ENCODE measurements at places on chromosomes 13 and 19.

GRCh38 chr19:28873301-28873700 is 339.6 kb downstream of the UQCRFS1 start:
- DNase-seq, result no peak

DNA sequence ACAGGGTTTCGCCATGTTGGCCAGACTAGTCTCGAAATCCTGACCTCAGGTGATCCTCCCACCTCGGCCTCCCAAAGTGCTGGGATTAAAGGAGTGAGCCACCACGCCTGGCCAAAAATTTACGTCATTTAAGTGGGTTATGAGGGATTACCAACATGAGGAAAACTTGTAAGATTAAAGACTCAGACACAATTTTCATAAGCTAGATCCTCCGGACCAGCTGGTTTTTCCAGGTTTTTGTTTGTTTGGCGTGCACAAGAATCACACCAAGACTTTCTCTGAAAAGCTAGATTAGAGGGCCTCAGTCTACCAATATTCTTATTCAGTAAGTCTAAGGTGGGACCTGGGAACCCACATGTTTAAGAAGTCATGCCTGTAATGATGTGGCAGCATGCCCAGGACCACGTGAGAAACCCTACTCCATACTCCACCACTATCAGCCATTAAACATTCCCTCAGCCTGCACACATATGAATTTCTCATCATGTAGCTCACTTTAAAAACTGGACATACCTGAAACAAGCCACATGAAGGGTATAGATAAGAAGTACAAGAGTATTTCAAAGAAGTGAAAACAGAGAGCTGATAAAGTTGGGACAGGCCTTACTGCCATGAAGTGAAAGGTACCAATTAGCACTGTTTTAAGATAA is 25.7 kb downstream of the DIAPH3 start:
- DNase-seq, result no peak

- no peak for DNase-seq
Measured at GRCh38 chr13:42064966-42065365, 16.5 kb downstream of the DGKH start.

DNA sequence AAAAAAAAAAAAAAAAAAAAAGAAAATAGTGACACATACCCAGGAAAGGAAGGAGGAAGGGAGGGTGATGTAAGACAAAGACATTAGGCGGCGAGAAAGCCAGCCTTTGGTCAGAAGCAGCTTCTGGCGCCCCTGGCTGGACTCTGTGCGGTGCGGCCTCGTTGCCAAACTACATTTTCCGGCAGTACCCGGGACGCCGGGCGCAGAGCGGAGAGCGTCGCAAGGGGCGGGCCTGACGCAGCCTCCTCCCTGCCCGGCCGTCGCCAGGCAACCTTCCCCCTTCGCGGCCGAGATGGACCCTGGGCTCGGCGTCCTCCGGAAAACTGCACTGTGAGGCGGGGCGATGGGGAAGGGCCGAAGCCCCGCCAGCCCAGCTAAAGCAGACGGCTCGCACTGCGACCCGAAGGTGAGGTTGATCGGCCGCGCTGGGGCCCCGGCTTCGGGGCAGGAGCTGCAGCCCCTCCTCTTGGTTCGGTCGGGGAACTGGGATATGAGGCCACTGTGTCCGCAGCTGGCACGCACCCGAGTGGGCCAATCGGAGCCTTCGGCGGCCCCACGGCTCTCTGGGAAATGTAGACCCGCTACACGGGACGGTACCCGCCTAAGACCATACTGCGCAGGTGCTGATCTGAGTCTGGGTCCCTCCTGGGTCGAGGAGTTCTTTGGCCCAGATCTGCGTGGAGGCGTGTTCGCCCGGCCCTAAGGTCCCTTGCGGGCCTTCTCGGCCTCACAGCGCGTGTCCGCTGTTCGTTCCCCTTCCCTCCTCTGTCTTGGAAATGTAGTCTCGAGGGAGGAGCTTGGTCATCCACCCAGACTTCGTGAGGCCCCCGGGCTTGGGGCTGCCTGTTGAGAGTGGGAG is 2.3 kb upstream of the MZF1 start:
- no peak for DNase-seq

- DNase-seq, result no peak
Measured at GRCh38 chr19:7905268-7905667, 1.6 kb downstream of the MAP2K7 start.

GRCh38 chr13:23748109-23748990 is 140.8 kb downstream of the MIPEP start:
- DNase-seq, result no peak

DNA sequence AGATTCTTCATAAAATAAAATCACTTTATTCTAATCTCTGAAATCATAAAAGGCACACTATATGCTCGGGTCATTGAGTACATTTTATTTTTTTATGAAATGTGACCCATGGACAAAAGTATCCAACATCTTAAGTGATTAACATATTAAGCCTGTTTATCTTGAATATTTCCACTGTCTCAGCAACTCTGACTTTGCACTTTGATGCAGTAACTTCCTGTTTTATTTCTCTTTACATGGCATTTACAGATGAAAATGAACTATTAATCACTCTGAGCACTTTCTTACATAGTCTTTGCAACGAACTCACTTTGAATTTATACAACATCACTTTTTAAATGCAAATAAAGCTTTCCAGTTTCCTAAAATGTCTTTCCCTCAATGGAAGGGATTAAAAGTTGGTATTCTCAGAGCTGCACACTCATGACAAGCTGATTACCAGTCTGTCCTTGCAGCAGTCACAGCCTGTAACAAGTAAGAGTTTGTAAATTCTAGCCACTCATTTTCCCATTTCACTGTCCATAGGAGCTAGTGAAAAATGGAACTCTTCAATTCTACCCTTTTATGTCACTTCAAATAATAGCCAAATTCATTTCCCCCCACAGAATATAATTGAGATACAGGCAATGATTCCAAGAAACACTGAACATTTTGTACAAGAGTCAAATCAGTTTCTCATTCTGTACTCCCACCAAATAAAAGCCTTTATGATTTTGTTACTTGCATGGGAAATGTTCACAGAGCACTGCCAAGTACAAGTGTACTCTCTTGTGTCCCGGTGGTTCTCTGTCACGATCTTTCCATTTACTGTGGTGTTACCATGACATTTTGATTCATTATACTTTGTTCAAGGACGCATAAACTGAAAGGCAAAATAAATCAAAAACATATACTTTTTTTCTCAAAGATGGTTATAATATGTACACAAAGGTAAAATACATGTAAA is 1968.9 kb downstream of the PCDH9 start:
- no peak for DNase-seq

DNA sequence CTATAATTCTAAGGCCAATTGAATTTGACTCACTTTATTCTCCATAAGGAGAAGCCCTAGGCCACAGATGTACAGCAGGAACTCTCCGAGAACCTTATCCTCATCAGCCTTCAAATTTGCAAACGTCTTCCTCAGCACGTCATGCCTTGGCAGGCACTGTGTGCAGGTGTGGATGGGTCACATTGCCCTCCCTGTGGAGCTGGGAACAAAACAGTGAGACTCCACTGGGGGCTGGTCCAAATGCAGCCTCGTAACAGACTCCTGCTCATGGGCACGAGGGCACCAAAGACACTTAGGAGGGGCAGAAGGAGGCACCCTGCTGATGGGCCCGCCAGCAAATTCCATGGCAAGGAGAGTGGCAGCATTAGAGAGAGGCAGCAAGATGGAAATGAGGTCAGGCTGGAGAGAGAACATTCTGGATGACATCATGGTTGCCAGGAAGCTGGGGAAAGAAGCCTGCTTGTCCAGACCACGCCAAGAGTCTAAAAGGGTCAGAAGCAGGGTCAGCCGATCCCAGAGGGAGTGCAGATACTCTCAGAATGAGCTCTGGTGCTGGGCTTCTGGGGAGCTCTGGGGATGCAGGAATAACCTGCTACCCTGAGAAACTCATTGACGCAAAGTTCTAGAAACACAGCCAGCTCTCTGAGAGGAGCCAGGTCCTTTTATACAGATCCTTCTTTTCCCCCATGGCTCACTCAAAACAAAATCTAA is 242.2 kb downstream of the B3GLCT start:
- DNase-seq, result no peak

GRCh38 chr19:1146412-1146699 is 27.7 kb downstream of the SBNO2 start:
- no peak for DNase-seq

DNA sequence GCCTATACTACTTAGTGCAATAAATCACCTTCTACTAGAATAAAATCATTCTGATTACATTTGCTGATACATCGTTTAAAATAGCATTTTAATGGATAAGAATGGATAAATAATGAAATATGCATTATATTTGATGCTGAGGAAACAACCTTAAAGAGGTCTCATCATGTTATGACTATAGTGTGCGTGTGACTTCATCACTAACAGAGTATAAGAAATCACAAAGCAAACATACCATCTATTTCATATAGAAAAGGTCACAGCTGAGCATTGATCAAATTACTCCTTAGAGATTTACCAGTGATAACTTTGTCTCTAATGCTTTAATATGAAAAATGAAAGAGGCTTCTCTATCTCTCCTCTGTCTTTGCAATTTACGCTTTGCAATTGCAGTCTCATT is 1620.3 kb upstream of the SLC10A2 start:
- no peak for DNase-seq

- no peak for DNase-seq
Measured at GRCh38 chr13:66365101-66365500, 865.0 kb downstream of the PCDH9 start.

GRCh38 chr13:112714376-112715174 is 24.7 kb downstream of the ATP11A start:
- no peak for DNase-seq

GRCh38 chr19:5336195-5336965 is 4.2 kb downstream of the PTPRS start:
- DNase-seq, result peak; percentile 6

DNA sequence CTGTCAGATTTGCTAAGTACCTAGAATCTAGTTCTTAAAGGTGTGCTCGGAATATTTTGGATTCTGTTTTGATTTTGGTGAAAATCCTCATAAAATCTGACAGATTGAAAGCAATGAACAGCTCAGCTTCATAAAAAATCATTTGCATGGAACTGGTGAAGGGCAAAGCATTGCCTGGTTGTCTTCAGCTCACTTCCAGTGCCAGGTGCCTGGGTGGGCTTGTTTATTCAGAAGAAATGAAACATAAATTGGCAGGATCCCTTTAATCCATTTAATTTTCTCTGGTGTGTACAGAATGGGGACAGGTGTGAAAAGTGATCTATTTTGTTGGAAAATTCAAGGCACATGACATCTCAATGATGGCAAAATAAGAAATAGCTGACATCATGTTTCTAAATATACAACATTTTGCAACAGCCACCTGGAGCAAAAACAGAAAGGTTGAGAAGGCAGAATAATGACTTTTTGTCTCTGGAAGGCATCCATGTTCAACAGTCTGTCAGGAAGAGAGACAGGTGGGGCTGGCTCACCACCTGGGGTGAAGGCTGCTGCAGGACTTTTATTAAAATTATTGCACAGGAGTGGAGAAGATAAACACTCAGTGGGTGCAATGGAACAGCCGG is 52.2 kb downstream of the RFC3 start:
- no peak for DNase-seq

DNA sequence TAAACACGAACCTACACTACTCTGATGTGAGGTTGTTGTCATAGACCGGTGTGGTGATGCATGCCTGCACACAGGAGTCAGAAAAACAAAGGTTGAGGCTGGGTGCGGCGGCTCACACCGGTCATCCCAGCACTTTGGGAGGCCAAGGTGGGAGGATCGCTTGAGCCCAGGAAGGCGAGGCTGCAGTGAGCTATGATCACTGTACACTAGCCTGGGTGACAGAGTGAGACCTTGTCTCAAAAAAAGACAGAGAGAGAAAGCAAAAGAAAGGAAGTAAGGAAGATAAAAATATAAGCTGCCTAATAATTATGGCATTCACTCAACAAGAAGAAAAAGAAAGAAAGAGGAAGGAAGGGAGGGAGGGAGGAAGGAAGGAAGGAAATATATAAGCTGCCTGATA is 9.3 kb downstream of the GP6 start:
- DNase-seq, result no peak

DNA sequence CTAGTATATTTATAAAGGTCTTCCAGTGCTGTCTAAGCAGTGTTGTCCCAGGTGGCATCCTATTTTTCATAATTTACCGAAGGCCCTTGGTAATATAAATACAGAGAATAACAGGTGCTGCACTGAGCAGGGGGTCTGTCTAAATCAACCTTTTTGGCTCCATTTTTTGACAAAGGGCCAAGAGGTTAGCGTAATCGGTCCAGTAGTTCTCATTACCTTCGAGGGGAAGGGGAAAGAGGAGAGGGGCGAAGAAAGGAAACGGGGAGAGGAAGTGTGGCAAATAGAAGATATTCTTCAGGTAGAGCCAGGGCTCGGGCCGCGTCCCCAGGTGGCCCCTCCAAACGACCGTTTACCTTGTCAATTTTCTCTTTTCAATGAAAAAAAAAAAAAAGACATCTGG is 749 bp upstream of the PAN3 start:
- peak; percentile 51 for DNase-seq

DNA sequence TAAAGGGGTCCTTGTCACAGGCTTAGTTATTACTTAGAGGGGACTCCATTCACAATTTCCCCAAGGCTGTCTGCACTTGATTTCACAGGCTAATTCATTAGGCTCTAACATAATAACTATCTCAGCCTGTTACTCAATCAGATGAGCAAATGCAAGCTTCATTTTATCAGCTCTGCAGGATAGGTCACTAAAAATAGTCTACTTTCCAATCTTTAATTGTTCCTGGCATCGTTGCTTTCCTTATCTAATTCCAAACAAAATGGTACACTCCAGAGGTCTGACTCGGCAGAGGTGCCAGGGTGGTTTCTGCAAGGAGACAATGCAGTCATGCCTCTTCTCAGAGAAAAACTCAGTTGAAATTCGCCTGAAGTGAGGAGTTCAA is 69.7 kb upstream of the SLC15A1 start:
- no peak for DNase-seq

DNA sequence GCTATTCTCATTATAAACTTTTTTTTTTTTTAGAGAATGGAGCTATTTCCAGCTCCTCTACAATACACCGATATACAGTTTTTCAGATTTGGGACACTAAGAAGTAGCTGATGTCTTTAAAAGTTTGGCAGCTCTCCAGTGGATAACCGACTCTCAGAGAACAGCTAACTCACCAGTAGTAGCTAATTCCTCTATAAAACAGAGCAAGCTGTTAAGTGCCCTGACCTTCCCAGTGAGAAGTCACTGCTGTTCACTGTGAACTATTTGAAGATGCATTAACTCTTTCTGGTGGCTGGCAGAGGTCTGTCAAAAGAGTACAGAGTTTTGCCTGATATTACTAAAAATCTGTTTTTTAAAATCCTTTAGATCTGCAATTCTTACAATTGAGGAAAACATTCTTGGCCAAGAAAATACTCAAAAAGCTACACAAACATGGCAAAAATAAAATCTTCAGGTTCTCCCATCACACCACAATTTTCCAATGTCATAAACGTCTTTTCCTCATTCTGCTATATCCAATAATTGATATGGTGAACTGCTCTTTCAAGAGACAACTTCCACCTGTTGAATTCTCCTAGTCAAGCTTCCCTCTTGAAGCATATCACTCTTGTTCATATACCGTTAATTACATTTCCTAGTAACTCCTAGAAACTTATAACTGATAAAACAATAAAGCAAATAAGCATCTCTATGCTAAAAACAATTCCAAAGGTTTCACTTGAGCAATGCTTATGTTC is 44.2 kb downstream of the TBC1D4 start:
- no peak for DNase-seq

GRCh38 chr19:2810141-2811091 is 9.3 kb upstream of the ZNF554 start:
- DNase-seq, result no peak

All from GDM1 (cell line).